ENCODE measurements at places on chromosomes 7 and 10.

GRCh38 chr10:58963101-58963534 lies 213.3 kb upstream of the PHYHIPL start:
- DNase-seq, result no peak

DNA sequence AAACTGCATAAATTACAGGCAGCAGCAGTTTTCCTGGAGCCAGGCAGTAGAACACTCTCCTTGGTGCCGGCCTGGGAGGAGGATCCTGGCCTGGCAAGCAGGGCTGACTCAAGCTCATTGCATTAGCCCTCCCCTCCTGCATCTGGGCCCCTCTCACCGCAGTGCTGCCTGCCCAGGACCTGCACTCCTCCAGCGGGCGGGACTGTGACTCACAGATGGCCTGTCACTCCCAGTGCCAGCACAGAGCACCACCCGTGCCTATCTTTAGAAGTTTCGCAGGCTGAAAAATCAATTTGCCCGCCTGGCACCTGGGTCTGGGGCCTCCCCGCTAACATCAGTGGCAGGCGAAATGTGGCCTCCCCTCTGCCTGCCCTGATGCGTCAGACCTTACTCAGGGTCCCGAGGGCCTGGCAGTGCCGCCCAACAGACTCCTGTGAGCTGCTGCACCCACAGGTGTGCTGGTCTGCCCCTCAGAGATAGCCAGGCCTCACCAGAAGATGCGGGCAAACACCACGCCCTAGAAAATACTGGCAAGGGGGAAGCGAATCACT lies 123.8 kb downstream of the KCNMA1 start:
- DNase-seq, result no peak

- DNase-seq, result no peak
These were observed 12.8 kb downstream of the ZMIZ2 start for GRCh38 chr7:44761207-44762161.

GRCh38 chr7:97346349-97346748 lies 228.9 kb downstream of the SDHAF3 start:
- DNase-seq, result no peak

DNA sequence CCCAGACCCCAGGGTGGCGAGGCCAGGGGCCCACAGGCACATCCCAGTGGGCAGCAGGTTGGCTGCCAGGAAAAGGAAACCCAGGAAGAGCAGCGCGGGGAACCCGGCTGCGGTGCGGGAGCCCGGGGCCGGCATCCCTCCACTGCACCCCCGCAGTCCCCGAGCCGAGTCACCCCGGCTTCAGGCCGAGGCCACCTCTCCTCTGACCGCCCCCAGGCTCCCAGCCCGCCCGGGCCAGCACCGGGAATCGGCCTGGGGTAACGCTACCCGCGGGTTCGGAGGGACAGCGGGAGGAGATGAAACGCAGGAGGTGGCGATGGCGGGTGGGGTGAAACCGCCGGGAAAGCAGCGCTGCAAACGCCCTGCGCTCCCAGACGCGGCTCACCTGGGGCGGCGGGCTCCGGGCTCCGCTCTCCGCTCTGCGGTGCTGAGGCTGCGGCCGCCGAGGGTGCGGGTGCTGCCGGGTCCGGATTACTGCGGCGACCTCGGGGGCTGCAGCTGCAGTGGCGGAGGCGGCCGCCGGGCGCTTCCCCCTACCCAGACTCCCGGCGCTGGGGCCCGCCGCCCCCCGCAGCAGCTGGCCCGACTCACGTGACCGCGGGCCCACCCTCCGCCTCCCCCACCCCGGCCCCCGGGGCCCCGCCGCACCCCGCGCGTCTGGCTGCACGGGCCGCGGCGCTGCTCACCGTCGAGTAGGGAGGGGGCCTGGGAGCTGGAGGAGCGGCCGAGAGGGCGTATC lies at the start of gene SCRN1:
Gene SCRN1, minus strand, starts transcription at position 545 of the 739 bp plus-strand sequence. CDS start 20,734 bp downstream, outside the sequence.
- peak; percentile 3 for DNase-seq

- DNase-seq, result no peak
These were observed 739.8 kb upstream of the AUTS2 start for GRCh38 chr7:68858497-68858896.

- DNase-seq, result no peak
These were observed 961.8 kb upstream of the CELF2 start for GRCh38 chr10:10055656-10056442.

GRCh38 chr7:22287412-22287811 lies 69.5 kb downstream of the RAPGEF5 start:
- no peak for DNase-seq

GRCh38 chr7:159036916-159037605 lies 107.6 kb downstream of the VIPR2 start:
- DNase-seq, result no peak

DNA sequence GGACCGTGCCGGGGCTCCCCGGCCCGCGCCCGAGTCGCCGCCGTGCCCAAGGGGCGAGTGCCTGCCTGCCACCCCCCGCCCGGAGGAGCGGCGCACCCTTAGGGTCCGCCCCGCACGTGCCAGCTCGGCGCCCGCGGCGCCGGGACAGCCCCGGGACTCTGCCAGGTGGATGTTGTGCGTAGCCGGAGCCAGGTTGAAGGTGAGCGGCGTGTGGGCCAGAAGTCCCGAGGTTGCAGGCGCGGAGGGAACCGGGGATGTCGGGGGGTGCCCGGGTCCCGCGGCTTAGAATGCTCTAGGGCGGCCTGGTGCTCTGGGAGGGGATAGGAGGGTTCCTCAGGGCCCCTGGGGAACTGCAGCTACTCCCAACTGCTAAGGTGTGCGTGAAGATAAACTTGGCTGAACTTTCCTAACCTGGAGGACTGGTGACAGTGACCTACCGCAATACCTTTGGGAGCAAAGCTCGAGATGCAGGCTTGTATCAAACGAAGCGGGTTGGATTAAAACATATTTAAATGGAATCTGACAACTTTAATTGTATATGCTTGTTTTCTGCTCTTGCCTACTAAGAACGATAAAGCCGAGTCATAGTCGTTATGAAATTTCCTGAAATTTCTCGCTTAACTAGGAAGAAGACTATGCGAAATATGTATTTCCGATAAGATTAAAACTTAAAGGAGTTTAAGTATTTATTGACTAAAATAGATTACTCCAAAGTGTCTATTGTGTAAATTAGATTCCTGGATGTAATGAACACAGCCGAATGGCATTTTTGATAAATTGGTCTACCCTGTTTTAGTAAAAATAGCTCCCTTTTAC lies at the start of gene CUX1:
Gene CUX1, plus strand, starts transcription at position 156 of the 816 bp plus-strand sequence. Its CDS starts 14 bp downstream, at position 170.
- DNase-seq, result no peak

- DNase-seq, result no peak
These were observed 68.3 kb downstream of the MINDY3 start for GRCh38 chr10:15791816-15792524.

GRCh38 chr10:33113466-33113865 lies 155.4 kb upstream of the ITGB1 start:
- no peak for DNase-seq

DNA sequence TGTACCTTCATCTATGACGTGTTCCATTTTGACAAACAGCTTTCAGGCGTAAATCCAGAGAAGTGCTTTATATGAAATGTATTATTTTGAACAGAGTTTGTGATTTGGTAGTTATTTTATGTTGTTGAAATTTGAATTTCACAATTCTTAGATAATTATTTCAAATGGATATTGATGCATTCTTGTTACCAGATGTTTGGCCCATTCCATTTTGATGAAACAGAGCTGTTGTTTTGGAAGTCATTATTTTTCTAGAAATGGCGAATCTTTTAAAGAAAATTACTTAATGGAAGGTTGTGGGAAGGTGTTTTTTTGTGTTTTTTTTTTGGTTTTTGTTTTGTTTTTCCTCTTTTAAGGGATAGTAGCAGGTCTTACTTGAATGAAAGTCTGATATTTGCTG lies 2.4 kb downstream of the OTUD1 start:
- no peak for DNase-seq

Measured in activated T-helper 1 cell treated with Interleukin-2 at 50 U/mL for 16 hours (primary cell).